SW 1271 (cell line): ENCODE measurements at places on chromosomes 4 and X.

- no peak for DNase-seq
Measured at GRCh38 chrX:146241902-146242301, 424.3 kb downstream of the SLITRK2 start.

- DNase-seq: no peak
Measured at GRCh38 chr4:141196227-141196933, 24.3 kb upstream of the ZNF330 start.

GRCh38 chrX:47748576-47748975, 88.1 kb upstream of the ZNF81 start:
- DNase-seq: no peak

- no peak for DNase-seq
Measured at GRCh38 chrX:153925387-153925738, 701 bp downstream of the ARHGAP4 start.

DNA sequence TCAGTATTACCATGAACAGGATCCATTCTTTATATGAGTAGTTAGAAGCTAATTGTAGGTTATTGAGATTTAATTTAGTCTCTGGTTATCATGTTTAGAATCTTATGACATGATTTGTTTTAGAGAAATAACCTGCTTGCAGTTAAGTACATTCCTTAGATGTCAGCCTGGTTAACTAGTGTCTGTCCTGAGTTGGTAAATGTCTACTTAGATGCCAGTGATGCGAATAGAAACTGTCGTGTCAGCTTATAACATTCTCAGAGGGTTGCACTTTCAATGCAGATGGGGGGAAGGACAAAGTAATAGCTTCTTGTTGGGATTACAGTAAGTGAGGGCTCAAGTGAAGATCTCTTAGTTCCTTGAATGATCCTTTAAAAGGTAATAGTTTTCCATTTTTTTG, 227.8 kb upstream of the SPRY1 start:
- DNase-seq: no peak

- peak; percentile 38 for DNase-seq
Measured at GRCh38 chr4:110005461-110006056, 92.9 kb downstream of the EGF start.

DNA sequence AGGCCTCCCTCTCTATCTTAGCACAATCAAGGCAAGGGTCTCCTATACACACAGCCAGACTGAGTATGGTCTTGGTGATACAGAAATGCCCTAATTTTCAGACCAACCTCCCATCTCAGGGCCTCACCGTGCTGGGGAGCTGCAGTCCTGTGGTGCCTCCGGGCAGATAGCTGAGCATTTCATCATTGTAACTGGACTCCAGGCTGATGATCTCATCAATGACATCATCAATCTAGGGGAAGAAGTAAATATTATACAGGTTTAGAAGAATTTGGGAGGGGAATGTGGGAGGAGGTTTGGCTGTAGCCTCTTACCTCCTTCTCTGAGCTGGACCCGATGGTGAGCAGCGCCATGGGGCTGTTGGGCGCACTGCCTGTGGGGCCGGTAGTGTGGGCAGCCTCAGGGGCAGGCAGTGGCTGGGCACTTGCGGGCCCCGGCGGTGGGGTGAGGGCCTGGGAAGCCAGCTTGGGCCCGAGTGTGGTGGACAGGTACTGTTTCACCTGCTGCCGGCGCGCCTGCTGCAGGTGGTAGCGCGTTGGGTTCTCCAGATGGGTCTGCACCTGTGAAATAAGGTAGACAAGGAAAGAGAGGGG, 5.2 kb downstream of the TFE3 start:
- no peak for DNase-seq

DNA sequence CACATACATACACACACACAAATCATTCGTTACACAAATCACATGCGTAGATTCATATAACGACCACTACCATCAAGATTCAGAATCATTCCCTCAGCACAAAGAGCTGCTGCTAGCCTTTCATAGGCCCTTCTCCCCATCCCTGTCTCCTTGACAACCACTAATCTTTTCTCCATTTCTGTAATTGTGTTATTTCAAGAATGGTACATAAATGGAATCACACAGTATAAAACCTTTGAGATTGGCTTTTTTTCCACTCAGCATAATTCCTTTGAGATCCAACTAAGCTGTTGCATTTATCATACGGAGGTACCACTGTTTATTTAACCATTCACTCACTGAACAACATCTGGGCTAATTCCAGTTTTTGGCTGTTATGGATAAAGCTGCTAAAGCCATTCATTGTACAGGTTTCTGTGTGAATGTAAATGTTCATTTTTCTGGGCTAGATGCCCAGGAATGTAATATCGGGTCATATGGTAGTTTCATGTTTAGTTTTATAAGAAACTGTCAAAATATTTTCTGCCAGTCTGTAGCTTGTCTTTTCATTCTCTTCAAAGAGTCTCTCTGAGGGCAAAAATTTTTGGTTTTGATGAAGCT, 64.1 kb downstream of the USP11 start:
- DNase-seq: no peak

- no peak for DNase-seq
Measured at GRCh38 chr4:151700566-151701316, 60.1 kb downstream of the GATB start.

GRCh38 chr4:3769642-3770184, 3.5 kb downstream of the ADRA2C start:
- DNase-seq: no peak

- no peak for DNase-seq
Measured at GRCh38 chr4:13268165-13268564, 216.0 kb downstream of the RAB28 start.

- DNase-seq: no peak
Measured at GRCh38 chr4:24594887-24595286, 10.5 kb upstream of the DHX15 start.

- DNase-seq: no peak
Measured at GRCh38 chr4:7003879-7004240, 39.3 kb upstream of the TADA2B start.

GRCh38 chrX:120446498-120446897, 22.6 kb downstream of the LAMP2 start:
- no peak for DNase-seq

GRCh38 chrX:48632207-48632606, 34.9 kb downstream of the WDR13 start:
- DNase-seq: no peak

DNA sequence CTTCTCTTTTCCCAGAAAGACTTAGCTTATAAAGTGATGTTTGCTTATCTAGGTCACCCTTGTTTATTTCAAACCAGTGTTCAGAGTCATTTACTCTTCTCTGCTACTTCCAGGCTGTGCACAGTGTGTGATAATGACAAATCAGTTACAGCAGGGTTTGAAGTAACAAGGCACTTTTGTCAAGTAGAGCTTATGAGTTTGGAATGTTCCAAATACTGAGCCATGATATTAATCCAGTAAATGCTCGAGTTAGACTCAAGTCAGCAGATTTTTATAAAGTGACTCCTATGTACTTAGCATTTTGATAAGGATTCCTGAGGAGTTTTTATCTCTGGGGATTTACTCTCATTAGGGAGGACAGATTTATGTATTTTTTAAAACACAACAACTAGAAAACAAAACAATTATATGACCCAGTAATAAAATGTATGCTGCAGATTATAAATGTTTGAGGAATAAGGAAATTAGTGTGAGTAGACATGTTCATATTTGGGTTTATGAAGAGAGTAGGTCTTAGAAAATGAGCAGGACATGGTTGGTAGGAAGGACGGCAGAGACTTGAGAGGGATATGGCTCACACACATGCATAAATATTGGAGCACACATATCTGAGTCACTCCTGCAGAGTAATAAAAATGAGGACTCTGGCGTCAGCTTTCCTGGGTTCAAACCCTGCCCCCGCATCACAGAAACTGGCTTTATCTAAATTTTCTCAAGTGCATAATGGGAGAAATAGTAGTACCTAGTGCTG, 271.2 kb downstream of the FBXO8 start:
- no peak for DNase-seq

DNA sequence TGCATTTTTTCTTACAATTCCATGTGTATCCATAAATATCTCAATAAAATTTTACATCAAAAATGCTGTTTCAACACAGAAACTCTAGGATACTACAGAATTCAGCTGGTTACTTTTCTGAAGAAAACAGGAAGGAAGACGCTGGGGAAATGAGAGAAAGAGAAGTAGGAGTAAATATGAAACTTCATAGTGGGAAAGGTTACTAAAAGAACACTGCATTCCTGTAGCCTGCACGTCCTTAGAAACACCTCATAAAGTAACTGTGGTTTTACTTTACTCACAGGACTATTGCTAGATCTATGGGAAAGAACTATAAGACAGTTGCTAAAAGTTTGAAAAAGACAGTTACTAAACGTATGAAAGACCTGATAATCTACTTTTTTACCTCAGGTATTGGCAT, 23.1 kb downstream of the ATP11C start:
- DNase-seq: no peak

DNA sequence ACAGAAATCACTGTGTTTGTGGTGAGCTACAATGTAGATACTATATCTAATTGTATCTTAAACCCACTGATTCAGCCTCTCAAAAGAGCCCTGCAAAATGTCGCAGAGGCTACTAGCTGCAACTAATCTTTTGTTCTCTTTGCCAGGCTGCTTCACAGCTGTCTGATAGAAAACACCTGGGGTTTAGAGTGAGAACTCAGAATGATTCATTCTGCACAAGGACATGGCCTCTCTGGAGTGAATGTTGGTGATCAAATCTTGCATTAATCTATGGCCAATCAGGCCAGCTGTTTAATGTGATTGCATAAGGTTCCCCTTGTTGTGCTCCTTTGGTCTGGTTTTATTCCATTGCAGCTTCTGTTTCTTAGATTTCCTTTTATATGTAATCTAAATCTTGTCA, 100.3 kb downstream of the EMCN start:
- DNase-seq: no peak

GRCh38 chrX:40688929-40689328, 41.6 kb upstream of the CXorf38 start:
- no peak for DNase-seq

DNA sequence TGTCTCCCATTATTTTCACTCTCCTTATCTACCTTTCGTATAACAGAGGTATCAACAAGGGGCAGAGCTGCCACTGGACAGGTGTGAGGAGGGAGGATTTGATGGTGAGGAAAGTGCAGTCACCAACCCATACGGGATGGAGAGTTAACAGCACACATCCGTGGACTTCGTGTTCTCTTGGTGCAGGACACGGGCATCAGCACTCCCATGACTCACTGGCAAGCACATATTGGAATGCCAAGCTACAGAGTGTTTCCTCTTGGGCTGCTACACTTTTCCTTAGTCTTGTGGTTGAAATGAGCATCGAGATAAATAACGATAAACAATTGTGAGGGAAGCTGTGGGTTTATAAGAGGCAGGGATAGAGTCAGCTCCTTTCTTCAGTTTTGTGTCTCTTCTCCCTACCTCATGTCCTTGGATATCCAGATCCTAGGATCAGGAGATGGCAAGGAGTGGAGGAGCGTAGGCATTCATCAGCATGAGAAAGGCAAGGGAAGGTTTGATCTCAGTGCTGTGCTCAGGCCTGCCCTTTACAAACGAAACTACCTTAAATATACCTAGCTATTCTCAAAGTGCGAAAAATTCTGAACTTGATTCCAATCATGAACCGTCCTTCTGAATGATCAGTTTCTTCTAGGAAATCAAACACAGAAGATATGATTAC, 96.3 kb downstream of the ZNF827 start:
- no peak for DNase-seq

- DNase-seq: no peak
Measured at GRCh38 chr4:97103252-97103651, 1040.0 kb downstream of the STPG2 start.

DNA sequence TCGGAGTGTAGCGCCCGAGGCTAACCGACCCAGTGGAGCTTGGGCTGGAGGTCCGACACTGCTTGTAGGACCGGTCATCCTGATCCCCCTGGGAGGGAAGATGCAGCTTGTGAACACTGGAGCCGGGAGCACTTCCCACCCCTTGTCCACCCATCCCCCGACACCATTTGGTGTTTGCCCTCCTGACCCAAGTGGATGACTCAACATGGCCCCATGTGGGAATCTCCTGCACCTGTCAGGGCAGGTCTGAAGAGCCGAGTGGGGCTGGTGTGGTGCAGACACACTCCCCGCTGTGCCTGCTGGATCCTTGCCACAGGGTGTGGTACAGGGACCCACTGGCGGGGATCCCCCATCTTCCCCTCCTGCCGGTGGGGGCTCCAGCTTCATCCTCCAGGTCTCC, 90.0 kb upstream of the AFAP1 start:
- DNase-seq: no peak

DNA sequence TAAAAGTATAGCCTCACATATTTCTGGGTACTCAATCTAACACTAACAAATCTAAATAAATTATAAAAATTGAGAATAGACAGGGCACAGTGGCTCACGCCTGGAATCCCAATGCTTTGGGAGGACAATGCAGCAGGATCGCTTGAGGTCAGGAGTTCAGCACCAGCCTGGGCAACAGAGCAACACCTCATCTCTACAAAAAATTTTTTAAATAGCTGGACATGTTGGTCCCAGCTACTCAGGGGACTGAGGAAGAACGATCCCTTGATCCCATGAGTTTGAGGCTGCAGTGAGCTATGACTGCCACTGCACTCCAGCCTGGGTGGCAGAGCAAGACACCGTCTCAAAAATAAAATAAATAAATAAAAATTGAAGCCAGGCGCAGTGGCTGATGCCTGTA, 192.7 kb downstream of the LRBA start:
- no peak for DNase-seq

DNA sequence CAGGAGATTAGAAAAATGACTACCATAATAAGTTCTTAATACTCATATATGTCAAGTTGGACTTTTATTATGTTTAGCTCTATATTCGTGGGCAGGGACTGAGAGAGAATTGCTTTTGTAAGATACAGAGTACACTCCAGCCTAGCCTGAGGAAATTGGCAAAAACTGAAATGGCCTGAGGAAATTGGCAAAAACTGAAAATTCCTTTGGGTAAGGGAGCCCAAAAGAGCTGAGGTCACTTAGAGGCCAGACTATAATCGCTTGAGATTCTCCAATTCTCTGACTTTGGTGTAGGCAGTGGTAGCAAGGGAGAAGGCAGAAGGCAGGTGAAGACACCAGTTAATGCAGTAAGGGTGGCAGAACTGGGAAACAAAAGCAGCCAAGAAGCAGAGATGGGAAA, 124.5 kb upstream of the HCCS start:
- no peak for DNase-seq

DNA sequence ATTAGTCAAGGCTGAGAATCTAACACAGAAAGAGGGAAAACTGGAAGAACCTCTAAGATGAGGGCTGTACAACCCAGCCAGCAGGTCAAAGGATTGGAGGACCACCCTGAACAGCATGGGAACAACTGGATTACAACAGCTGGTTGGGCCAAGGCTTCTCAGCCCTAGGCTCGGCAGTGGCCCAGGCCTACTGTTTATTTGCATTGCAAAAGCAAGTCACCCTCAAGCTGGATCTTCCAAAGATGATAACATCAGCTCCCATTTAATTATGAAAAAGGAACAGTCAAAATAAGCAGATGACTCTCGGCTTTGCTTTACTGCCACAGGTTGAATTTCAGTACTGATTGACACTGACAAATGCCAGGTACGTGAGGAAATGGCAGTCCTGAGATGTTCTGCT, 61.8 kb downstream of the GPC3 start:
- DNase-seq: no peak

- DNase-seq: no peak
Measured at GRCh38 chr4:87910795-87911194, 64.7 kb upstream of the SPP1 start.
